Astrocyte of the cerebellum (primary cell): ENCODE measurements at places on chromosomes 7 and 10.

- DNase-seq, result no peak
Observed at GRCh38 chr7:20787660-20788419, 1.2 kb upstream of the SP8 start.

DNA sequence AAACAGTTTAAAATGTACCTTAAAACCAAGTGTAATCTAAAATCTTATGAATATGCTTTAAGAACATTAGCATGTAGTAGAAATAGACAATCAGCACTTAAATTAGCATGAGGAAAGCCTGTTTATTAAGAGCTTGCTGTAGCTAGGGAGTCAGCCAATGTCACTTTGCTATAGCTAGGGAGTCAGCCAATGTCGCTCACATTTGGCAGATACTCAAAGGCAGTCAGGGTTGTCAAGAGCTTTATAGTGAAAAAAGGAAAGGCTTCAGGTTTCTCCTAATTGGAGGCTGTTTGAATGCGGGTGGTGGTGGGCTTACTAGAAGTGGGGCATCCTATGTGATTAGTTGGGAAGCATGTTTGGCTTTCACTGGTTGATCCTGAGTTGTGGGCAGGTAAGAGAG, 226.2 kb upstream of the DGKB start:
- no peak for DNase-seq

DNA sequence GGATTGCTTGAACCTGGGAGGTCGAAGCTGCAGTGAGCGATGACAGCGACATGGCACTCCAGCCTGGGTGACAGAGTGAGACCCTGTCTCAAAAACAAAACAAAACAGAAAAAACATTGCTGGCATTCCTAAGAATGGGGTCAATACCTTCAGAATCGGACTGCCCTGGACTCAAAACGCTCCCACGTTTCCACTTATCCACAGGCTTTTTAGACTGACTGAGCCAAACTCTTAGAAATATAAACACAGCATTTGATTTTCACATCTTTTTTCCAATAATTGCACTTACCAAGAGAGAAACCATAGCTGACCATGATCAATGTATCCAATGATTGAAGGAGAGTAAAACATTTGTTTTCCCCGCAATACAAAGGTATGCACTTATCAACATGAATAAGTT, 59.5 kb upstream of the CUX1 start:
- DNase-seq, result no peak

DNA sequence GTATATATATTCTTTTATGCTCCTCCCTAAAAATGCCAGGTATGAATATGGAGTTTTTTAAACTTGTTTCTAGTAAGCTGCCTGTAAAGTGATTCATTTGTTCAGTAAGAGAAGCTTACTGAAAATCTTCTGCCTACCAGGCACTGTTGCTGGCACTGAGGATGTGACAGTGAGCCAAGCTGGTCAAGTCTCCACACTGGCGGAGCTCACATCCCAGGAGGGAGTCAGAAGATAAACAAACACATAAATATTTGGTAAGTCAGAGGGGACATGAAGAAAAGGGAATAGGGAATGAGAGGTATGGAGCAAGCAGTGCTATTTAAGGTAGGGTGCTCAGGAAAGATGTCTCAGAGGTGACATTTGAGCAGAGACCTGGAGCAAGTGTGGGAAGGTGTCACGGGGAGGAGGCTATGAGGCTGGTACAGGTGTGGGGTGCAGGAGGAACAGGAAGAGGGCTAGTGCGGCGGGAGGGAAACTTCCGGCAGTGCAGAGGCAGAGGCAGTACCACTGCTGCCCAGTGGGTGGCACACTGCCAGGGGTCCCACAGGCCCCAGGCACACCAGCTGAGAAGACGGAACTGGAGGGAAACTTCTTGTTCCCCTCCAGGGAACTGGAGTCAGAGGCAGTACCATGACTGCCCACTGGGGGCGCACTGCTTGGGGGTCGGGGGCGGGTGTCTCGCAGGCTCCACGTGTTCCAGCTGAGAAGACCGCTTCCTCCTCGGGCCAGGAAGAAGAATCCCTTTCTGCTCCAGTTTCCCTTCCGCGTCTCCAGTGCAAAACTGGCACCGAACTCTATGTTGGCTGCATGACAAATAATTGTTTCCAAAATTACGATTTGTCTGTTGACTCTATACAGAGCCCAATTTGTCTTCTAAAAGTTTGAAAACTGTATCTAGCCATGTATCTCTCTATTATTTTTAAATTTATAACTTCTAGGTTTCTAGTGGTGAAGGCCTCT, 161.0 kb downstream of the TEX36 start:
- DNase-seq, result no peak

GRCh38 chr7:7565746-7566650, 686 bp upstream of the MIOS start:
- no peak for DNase-seq

GRCh38 chr7:157425137-157425731, 88.4 kb downstream of the DNAJB6 start:
- DNase-seq, result no peak

GRCh38 chr7:132109769-132110168, 466.5 kb downstream of the PLXNA4 start:
- no peak for DNase-seq

GRCh38 chr7:51123322-51124019, 193.1 kb downstream of the COBL start:
- DNase-seq, result peak; percentile 12

GRCh38 chr10:8405596-8405995, 351.1 kb downstream of the GATA3 start:
- no peak for DNase-seq

- no peak for DNase-seq
Observed at GRCh38 chr10:73840056-73840402, 28.6 kb upstream of the NDST2 start.

DNA sequence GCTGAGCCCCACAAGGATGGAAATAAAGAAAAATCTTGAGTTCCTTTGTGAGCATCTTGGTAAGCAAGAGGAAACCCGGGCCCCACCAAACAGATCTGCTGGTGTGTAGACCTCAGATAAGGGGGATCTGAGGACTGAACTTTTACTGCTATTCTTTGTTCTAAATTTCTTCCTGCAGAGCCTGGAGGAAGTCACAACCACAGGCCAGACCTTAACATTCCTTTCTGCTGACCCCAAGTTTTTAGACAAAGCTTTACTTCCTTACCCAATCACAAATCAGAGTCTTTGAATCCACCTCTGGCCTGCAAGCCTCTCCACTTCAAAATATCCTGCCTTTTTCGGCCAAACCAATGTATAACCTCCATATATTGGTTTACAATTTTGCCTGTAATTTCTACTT, 352.6 kb upstream of the AUTS2 start:
- peak; percentile 40 for DNase-seq

DNA sequence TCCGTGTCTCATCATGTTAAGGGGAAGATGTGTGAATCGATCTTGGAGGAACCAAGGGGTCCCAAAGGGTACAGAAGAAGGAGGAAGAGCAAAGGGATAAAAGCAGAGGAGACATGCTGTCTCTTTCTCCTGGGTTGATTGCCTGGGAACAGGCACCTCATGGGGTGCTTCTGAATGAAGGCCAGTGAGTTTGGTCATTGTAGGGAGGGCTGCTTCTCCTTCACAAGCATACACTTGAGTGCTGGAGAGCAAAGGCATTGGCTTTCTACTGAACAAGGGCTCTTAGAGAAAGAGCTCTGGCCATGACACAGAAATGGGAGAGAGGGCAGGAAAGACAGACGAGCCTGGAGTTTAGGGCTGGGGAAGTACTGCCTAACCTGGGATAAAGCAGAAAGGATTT, 146.7 kb upstream of the NPY start:
- DNase-seq, result no peak

GRCh38 chr7:151852486-151853396, 24.2 kb downstream of the PRKAG2 start:
- DNase-seq, result no peak

GRCh38 chr10:71316786-71317160, 2.3 kb upstream of the SLC29A3 start:
- DNase-seq, result no peak

- DNase-seq, result no peak
Observed at GRCh38 chr7:144629598-144629997, 206.3 kb downstream of the TPK1 start.

GRCh38 chr7:28018020-28018419, 162.6 kb downstream of the JAZF1 start:
- DNase-seq, result no peak

DNA sequence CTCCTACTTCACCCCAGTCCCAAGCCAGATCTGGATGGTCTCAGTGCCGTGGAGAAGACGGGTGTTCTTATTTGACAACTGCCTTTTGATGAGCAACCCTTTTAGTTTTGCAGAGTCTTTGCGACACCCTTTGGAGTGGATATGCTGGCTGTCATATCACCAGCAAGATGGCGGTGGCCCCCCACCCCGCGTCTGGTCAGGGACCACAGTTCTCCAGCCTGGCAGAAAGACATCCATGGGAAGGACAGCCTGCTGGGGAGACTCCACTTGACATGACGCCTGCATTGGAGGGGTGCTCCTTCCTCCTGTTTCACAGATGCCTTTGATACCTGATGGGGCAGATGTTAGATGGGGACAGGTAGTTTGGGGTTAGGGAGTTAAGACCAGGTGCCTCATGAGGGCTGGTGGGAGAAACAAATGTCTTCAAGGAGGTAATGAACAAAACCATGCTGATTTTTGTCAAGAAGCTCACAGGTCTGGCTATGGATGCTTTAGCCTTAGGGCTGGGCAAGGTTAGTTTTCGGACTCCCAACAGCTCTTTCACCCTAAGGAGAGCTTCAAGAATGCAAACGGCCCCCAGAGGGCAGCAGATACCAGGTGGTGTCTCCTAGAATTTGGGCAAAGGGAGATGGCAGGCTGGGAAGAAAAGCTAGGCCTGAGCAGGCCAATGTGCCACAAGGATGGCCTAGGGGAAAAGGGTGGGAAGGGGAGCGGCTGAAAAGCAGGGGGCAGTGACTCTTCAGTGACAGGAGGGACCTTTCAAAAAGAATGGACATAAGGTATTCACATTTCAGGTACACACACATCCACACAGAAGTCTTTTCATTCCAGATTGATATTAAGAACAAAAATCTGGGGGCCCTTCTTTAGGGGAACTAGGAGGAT, 95.2 kb downstream of the CLEC2L start:
- DNase-seq, result peak; percentile 28

GRCh38 chr10:29710128-29710527, 75.4 kb upstream of the SVIL start:
- DNase-seq, result no peak

DNA sequence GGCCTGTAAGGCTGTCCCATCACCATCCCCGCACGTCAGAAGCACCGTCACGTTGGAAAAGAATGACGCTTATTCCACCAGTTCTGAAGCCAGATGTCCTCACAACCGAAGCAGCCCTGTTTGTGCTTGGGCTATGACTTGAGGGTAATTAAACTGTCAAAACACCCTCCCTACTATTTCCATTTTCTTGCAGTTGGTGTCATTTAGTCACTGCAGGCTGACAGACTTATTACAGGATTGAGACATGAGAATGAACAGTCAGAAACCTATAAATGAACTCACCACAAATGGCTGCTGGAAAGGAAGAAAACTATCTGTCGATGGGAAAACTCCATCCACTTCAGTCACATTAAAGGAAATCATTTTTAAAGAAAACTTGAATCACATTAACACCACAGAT, 85.3 kb downstream of the VOPP1 start:
- DNase-seq, result no peak
